ENCODE measurements at places on chromosomes 1 and 21.

GRCh38 chr1:114216431-114217173 is 62.9 kb upstream of the SYT6 start:
- DNase-seq, result no peak

GRCh38 chr1:73097917-73098316 is 815.6 kb upstream of the NEGR1 start:
- no peak for DNase-seq

- DNase-seq, result no peak
These were observed 30.9 kb downstream of the C1orf116 start for GRCh38 chr1:207001492-207002245.

GRCh38 chr1:222829868-222830267 is 15.0 kb downstream of the DISP1 start:
- DNase-seq, result no peak

- no peak for DNase-seq
These were observed 32.9 kb downstream of the SCYL3 start for GRCh38 chr1:169860750-169861149.

- no peak for DNase-seq
These were observed 4.6 kb downstream of the HYI start for GRCh38 chr1:43448955-43449707.

All from CD4-positive, alpha-beta T cell treated with Interleukin-12 subunit alpha and Interleukin-12 subunit beta, for 1 hour (primary cell).